ENCODE measurements at places on chromosomes 2 and 18. TPM values are rescaled to one million over a fixed set of nuclear protein-coding genes. Genes with fewer than 3 reads are reported as not detected.

Gene C1GALT1C1L
- not detected for total RNA-seq

Gene ELOA2
- total RNA-seq = not detected

Gene DNAH6
- 0.15 TPM for total RNA-seq

Gene ABCB11
- total RNA-seq = not detected

Gene LRP1B
- total RNA-seq = not detected

Gene LYPD1
- total RNA-seq = not detected

Gene CCL20
- total RNA-seq = not detected

Gene LHCGR
- not detected for total RNA-seq

Gene PLEKHH2
- total RNA-seq = not detected

Gene FAM110C
- not detected for total RNA-seq

Gene CHST9
- not detected for total RNA-seq

Gene ANKAR
- total RNA-seq = 5.7 TPM

Gene SPDYA
- 0.76 TPM for total RNA-seq

- no peak overlapping the region for H3K4me3 ChIP-seq
- H3K36me3 ChIP-seq = no peaks in the 10 kb centered on the region
- DNase-seq = no peak
Measured at GRCh38 chr18:52082246-52082645, 257.8 kb upstream of the DCC start.

DNA sequence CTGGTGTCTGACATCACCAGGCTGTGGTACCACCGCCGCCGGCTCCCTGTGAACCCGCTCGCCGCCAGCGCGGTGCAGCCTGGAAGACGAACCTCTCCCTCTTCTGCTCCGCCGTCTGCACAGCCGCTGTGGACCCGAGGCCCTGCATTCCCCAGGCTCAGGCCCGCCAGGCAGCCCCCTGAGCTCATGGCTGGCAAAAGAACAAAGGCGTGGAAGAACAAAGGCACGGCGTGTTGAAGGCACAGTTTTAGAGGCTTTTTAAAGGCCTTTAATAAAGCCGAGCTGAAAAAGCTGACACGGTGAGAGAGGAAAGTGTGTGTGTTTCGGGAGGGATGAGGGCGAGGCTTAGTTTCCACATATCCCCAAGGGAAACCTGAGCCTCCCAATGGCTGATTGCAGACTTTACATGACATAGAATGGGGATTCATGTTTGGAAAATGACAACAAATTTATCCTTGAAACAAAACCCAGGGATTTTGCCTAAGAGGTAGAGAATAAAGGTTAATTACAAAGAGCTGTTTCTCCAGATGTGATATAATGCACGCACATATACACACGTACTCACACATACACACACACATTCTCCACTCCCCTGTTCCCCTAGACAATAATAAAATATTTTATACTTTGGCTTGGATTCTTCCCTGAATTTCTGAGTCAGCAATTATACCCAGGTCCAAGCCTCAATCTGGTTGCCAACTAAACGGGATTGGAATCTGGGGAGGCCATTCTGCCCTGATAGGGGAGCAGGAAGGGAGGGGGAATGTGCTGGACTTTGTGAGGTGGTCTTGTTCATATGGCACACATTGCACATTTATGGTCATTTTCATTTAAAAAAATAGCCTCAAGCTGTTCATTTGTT, 39.7 kb downstream of the RFX8 start:
- DNase-seq = no peak
- H3K4me1 ChIP-seq = no peaks in the 10 kb centered on the region
- H3K4me3 ChIP-seq = no peak overlapping the region

GRCh38 chr2:145524836-145525235, 1004.9 kb upstream of the ZEB2 start:
- no peak for DNase-seq
- no peaks in the 10 kb centered on the region for H3K27me3 ChIP-seq
- H3K36me3 ChIP-seq = no peaks in the 10 kb centered on the region
- no peaks in the 10 kb centered on the region for H3K4me1 ChIP-seq

DNA sequence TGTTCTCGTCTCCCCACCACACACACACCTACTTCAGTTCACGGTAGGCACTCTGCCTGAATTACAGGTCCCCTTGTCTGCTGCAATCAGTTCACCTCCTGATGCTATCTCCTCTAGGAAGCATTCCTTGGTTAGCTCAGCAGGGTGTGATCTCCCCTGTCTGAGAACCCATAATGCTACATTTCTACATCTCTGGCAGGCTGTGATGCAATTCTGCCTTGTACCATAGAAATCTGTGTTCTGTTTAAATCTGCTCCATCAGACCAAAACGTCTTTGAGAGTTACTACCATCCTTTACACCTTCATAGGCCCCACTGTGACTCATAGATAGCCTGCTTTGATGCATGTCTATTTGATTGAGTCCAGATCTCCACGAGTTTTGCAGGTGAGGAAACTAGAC, 103.9 kb downstream of the TTC32 start:
- H3K4me3 ChIP-seq = no peak overlapping the region
- no peak overlapping the region for H3K27ac ChIP-seq
- no peaks in the 10 kb centered on the region for H3K36me3 ChIP-seq
- no peaks in the 10 kb centered on the region for H3K27me3 ChIP-seq
- no peaks in the 10 kb centered on the region for H3K4me1 ChIP-seq

- DNase-seq = no peak
- H3K4me3 ChIP-seq = no peak overlapping the region
- no peak overlapping the region for H3K27ac ChIP-seq
- H3K27me3 ChIP-seq = no peaks in the 10 kb centered on the region
- H3K4me1 ChIP-seq = no peaks in the 10 kb centered on the region
Measured at GRCh38 chr18:12287684-12288402, 20.2 kb upstream of the TUBB6 start.

GRCh38 chr2:127560201-127560930, 24.9 kb downstream of the MYO7B start:
- no peaks in the 10 kb centered on the region for H3K36me3 ChIP-seq
- no peak for DNase-seq
- no peaks in the 10 kb centered on the region for H3K4me1 ChIP-seq
- no peak overlapping the region for H3K4me3 ChIP-seq
- no peaks in the 10 kb centered on the region for H3K27me3 ChIP-seq

DNA sequence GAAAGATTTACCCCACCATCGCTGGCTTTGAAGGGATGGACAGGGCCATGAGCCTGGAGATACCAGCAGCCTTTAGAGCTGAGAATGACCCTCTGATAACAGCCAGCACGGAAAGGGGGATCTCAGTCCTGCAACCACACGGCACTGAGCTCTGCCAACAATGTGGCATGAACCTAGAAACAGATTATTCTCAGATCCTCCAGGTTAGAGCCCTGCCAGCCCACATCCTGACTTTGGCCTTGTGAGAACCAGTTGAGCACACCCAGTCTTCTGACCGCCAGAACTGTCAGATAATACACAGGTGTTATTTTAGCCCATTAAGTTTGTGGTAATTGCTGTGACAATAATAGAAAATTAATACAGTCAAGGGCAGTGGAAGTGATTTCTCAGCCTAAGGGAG, 9.4 kb upstream of the GNLY start:
- no peaks in the 10 kb centered on the region for H3K27me3 ChIP-seq
- no peak for DNase-seq
- no peaks in the 10 kb centered on the region for H3K36me3 ChIP-seq
- H3K27ac ChIP-seq = no peak overlapping the region

GRCh38 chr18:79924814-79925731, 26.4 kb downstream of the SLC66A2 start:
- no peaks in the 10 kb centered on the region for H3K27me3 ChIP-seq
- H3K27ac ChIP-seq = no peak overlapping the region
- H3K4me3 ChIP-seq = no peak overlapping the region
- H3K4me1 ChIP-seq = no peaks in the 10 kb centered on the region
- no peak for DNase-seq
- peaks cover 65% of the 10 kb centered on the region for H3K36me3 ChIP-seq

DNA sequence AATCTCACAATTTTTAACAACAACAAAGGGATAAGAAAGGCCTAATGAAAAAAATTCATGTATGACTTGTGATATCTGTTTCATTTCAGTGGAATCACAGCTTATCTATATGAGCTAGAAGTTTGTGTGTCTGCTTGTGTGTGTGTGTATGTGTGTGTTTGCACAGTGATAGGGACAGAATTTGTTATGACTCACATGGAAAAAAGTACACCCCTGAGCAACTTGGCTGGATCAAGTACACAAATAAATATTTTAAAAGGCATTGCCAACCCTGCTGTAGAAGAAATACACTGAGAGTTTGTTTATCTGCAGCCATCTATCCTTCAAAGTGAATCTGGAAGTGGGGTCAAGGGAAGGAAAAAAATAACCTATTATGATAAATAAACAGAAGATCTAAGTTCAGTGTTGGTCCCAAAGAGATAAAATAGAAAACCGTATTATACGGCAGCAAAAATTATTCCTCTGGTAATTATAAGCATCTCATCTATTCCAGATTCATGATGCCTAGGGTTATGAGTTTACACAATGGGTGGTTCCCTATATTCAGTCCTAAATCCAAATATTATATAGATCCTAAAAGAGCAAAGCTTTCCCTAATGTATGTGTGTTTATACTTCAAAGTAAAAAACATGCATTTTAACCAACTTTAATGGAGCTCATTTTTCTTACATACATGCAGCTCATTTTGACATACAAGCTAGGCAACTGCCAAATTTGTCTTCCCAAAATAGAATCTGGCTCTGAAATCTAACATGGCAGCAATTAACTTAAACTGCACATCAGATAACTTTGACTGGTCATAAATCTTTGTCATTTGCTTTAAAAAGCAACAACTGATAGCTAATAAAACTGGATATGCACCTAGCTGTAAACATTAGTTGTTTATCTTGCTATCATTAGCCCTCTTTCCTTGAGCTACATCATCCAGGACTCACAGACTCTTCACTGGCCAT, 420.6 kb downstream of the IRS1 start:
- no peaks in the 10 kb centered on the region for H3K4me1 ChIP-seq
- DNase-seq = no peak
- H3K27me3 ChIP-seq = no peaks in the 10 kb centered on the region
- H3K4me3 ChIP-seq = no peak overlapping the region
- H3K27ac ChIP-seq = no peak overlapping the region
- no peaks in the 10 kb centered on the region for H3K36me3 ChIP-seq

DNA sequence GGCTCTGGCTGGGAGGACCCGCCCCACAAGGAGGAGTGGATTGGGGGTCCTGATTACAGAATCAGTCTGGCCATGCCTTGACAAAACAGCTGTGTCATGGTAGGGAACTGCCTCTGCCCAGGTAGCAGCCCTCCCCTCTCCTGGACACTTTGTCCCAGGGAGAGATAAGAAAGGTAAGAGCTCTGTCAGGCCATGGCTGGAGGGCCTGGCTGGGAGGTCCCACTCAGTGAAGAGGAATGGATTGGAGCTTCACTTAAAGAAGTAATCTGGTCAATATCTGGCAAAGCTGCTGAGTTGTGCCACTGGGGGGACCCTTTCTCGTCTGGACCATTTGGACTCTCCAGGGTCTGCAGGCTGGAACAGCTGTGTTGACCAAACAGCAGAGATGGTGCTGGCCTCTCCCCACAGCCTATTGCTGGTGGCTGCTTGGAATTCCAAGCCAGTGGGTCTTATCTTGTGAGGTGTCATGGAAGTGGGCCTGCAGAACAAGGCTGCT, 75.4 kb downstream of the EPC2 start:
- peaks cover 48% of the 10 kb centered on the region for H3K4me1 ChIP-seq
- no peak overlapping the region for H3K27ac ChIP-seq
- no peak for DNase-seq
- H3K27me3 ChIP-seq = no peaks in the 10 kb centered on the region

GRCh38 chr2:42314892-42315468, 46.0 kb downstream of the COX7A2L start:
- no peaks in the 10 kb centered on the region for H3K27me3 ChIP-seq
- no peak overlapping the region for H3K27ac ChIP-seq
- no peak for DNase-seq
- no peak overlapping the region for H3K4me3 ChIP-seq
- H3K4me1 ChIP-seq = no peaks in the 10 kb centered on the region

DNA sequence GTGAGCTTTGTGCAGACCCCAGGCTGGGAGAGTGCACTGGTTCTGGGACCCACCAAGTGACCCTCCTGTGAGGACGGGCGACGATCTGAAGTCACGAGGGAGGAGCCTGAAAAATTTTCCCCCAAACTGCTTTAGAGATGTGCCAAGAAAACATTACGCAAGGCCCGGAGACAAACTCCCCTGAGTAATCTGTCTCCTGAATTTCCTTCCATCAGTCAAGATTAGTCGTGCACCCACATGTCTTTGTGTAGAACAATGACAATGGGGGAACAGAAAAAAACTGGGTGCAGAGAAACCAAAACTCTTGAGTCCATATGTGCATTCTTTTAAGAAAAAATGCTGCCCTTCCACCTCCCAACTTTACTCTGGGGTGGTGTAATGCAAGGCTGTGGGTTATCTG, 12.6 kb upstream of the NCK2 start:
- H3K36me3 ChIP-seq = no peaks in the 10 kb centered on the region
- no peak for DNase-seq
- no peak overlapping the region for H3K4me3 ChIP-seq
- no peaks in the 10 kb centered on the region for H3K27me3 ChIP-seq
- H3K27ac ChIP-seq = no peak overlapping the region
- peaks cover 5% of the 10 kb centered on the region for H3K4me1 ChIP-seq

- no peaks in the 10 kb centered on the region for H3K36me3 ChIP-seq
- H3K27ac ChIP-seq = no peak overlapping the region
- H3K27me3 ChIP-seq = no peaks in the 10 kb centered on the region
- H3K4me3 ChIP-seq = no peak overlapping the region
- no peaks in the 10 kb centered on the region for H3K4me1 ChIP-seq
- DNase-seq = no peak
Measured at GRCh38 chr2:61816480-61817355, 37.1 kb downstream of the FAM161A start.

- H3K27me3 ChIP-seq = no peaks in the 10 kb centered on the region
- peaks cover 84% of the 10 kb centered on the region for H3K4me1 ChIP-seq
- peak overlapping the region; percentile 99 for H3K27ac ChIP-seq
Measured at GRCh38 chr2:222912117-222912516, 51.3 kb downstream of the ACSL3 start.

DNA sequence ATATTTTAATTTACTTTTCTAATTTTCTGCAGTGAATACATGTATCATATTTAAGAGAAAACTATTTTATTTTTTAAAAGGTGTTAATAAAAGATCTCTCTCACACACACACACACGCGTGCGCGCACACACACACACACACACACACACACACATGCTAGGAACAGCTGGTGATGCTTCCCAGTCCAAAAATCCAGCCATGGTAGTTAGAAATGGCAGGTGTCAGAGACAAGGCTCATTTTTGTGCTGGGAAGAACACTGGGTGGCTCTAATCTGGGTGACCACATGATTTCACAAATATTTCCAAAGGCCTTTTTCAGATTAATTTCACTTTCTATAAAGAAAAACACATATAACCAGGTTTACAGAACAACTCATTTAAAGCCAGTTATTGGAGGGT, 104.5 kb upstream of the NCK2 start:
- DNase-seq = no peak
- no peaks in the 10 kb centered on the region for H3K27me3 ChIP-seq
- no peaks in the 10 kb centered on the region for H3K36me3 ChIP-seq
- no peak overlapping the region for H3K27ac ChIP-seq
- H3K4me3 ChIP-seq = no peak overlapping the region

Measured in Karpas-422 (cell line).